ENCODE measurements at places on chromosomes 7 and 10.

DNA sequence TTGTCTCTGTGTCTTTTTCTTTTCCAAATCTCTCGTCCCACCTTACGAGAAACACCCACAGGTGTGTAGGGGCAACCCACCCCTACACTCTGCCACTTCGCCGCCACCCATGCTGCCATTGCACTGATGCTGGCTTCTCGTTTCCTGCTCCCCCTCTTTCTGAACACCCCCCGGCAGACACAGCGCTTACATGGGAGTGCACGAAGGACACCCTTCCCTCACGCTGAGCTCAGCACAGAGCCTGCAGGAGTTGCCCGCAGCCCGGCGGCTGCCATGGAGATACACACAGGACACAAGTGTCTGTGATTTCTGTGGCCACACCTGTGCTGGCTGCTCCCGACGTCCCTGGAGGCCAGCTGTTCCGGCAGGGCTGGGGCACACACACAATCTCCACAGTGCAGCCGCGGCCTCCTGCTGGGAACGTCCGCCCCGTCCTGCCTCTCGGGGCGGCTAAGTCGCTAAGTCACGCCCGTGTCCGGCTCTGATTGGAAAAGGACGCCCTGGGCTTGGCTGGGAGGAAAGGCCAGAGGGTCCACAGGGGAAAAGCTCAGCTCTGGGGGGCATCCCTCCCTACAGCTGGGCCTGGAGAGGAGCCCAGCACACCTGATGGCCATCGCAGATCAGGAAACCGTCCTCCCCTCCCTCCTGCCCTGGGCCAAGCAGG lies 349.8 kb downstream of the PTPRN2 start:
- DNase-seq, result no peak

GRCh38 chr10:86387178-86387794 lies 20.7 kb upstream of the GRID1 start:
- DNase-seq, result no peak

DNA sequence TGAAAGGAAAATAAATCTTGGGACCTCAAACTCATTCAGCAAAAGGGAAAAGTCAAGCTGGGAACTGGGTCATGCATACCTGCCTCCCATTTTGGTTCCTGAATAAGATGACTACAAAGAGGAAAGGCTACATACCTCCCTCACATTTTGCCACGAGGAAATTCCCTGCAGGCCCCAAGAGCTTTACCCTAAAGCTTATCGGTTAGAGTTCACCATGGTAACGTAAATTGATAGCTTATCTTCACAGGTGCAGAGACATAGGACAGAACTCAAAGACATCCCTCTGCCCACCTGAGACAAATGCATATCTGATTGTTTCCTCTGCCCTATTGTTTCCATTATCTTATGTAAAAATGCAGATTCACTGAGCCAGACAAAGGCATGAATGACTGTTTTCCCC lies 31.5 kb upstream of the GRB10 start:
- no peak for DNase-seq

- no peak for DNase-seq
Observed at GRCh38 chr7:7414791-7415603, 120.7 kb downstream of the COL28A1 start.

- DNase-seq, result no peak
Observed at GRCh38 chr10:122493761-122494160, 32.4 kb downstream of the HTRA1 start.

DNA sequence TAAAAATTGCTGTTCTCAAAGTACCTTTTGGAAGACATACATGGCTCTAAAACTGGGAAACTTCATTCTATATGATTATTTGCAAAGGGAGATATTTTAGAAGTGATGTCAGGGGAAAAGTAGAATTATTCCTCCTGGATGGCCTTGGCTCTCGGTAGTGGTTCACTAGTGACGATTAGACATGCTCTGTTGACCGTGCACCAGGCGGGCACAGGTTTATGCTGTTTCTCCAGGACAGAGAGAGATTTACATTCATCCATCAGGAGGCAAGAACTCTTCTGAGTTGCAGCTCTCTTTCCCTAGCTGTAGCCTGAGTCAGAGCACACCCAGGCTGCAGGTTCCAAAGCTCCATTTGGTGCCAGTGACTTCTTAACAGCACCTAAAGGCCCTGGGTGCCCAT lies 184.9 kb upstream of the WDR11 start:
- no peak for DNase-seq

- no peak for DNase-seq
Observed at GRCh38 chr10:8245131-8245813, 190.8 kb downstream of the GATA3 start.

DNA sequence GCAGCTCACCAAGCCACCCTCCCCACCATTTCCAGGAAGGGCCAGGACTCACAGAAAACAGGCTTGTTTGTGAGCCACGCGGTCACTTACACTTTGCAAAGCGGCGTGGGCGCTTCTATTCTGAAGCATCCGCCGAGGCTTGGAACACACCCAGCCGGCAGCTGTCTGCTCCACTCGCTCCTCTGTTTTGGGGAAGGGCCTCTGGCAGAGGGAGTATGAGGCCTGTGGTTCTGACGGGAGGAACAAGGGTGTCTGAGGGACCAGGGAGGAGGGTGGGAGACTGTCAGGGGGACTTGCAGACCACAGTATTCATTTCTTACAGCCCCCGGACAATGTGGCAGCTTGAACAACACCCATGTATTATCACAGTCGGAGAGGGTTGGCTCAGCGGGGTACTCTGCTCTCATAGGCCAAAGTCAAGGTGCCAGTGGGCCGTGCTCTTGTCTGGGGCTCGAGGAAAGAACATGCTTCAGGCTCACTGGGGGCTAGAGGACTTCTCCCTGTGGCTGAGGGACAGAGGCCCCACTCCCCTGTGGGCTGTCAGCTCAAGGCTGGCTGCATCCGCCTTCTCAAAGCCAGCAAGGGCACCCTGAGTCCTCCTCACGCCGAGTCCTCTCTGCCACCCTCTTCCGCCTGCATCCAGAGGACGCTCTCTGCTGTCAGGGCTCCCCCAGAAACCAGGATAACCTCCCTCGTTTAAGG lies 60.4 kb upstream of the FAM20C start:
- DNase-seq, result no peak

- DNase-seq, result no peak
Observed at GRCh38 chr10:107340326-107340725, 175.8 kb upstream of the SORCS1 start.

DNA sequence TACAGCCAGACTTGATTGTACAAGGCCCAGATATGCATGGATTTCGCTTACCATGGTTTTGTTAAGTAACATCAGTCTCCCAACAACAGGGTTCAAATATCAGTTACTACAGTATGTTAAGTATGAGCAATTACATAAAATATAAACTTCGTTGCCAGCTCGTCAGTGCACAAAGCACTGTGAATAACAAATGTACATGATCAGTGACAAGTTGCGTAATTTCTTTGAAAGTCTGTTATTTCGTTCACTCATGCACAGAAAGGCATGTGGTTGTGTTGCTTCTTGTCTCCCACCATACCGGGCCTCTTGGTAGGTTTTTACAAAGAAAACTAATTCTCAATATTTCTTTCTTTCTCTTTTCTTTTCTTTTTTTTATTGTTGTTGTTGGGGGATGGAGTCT lies 12.5 kb upstream of the ZNF487 start:
- no peak for DNase-seq

Measured in effector memory CD8-positive, alpha-beta T cell (primary cell).